ENCODE measurements at places on chromosomes 3 and 15.

- DNase-seq = no peak
Measured at GRCh38 chr3:45497963-45498362, 96.6 kb upstream of the LIMD1 start.

DNA sequence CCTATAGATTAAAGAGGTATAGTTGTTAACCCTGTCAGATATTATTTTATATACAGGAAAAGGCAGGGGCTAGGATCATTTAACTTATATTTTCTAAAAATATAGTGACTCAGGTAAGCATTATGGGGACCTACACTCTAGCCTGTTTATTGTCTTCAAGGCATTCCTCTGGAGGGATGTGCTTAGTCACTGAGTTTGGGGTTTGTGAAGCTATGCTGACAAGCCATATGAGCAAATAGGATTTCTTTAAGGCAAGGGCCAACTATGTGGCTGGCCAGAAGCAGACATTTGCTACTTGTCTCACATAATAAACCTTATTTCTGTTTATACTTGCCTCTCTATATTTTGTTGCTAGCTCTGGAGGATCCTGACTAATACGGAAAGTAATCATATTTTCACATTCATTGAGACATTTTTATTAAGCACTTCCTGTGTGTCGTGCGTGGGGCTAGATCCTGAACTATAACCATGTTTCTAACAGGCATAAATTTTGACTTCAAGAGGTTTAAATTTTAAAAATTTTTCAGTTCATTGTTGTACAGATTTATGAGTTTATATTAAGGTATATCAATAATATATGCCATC lies 153.4 kb downstream of the OTOL1 start:
- no peak for DNase-seq

GRCh38 chr15:73985101-73985873 lies 6.8 kb downstream of the STOML1 start:
- no peak for DNase-seq

- no peak for DNase-seq
Measured at GRCh38 chr3:58722561-58722960, 56.0 kb upstream of the FAM3D start.

DNA sequence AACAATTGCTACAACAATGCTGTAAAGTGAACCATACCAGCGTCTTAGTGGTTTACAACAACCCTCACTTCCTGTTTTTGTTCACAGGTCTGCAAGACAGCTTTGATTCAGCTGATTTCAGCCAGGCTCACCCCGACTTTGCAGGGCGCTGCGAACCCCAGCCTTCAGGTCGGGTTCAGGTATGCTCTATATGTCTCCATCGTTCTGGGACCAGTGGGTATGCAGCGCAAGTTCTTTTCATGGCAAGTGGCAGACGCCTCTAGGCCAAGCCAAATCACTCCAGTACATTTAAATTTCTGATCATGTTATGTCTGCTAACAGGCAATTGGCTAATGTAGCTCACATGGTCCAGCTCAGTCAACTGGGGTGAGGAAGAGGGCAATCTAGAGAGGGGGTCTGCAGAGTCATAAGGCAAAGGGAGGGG lies 52.4 kb upstream of the RGMA start:
- DNase-seq = no peak

DNA sequence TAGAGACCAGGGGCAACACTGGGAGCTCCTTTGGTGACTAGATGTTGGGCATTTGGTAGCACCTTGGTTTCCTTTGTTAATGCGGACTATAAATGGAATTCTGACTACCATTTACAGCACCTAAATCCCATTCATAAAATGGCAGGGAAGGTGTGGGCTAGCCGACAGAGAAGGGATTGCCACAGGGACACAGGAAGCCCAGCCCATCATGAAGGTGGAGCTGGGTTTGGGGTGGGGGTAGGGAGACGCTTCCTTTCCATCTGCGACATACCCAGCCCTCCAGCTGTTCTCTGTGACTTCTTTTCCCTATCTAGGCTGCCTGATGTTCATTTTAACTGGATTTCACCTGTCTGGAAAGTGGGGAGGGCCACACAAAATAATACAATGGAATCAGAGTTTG lies 21.0 kb downstream of the ABHD2 start:
- no peak for DNase-seq

- DNase-seq = no peak
Measured at GRCh38 chr3:60932643-60933042, 318.6 kb downstream of the FHIT start.

GRCh38 chr3:8278448-8278847 lies 223.2 kb upstream of the LMCD1 start:
- no peak for DNase-seq

- DNase-seq = no peak
Measured at GRCh38 chr15:40501487-40501886, 30.7 kb downstream of the CHST14 start.

- DNase-seq = no peak
Measured at GRCh38 chr3:159340877-159341500, 539.1 kb downstream of the MFSD1 start.

- DNase-seq = no peak
Measured at GRCh38 chr15:25803036-25803435, 60.1 kb downstream of the ATP10A start.

GRCh38 chr15:41848631-41849030 lies 10.0 kb downstream of the PLA2G4B start:
- DNase-seq = no peak

DNA sequence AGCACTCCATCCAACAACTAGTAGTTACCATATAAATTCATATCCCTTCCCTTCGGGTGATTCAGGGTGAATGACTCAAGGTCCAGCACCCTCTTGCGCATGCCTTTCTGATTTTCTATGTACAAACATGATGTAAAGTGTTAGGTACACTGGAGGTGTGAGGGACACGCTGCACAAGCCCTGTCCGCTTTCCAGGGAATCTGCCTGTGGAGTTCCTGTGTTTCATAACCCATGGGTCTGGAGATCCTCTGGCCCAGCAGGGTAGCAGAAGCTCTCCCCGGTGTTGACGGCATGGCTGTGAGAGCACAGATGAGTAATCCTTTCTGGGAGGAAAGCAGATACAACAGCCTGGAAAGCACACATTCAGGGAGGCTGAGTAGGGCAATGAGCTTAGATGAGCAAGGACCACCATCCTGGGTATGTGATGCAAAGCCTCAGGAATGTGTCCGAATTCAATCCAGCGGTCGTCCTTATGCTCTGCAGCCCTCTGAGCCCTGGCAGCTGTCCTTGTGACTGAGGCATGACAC lies 142.9 kb upstream of the TP63 start:
- no peak for DNase-seq

GRCh38 chr15:78065284-78065872 lies 12.1 kb downstream of the TBC1D2B start:
- DNase-seq = peak; percentile 75

- DNase-seq = no peak
Measured at GRCh38 chr15:94847325-94847724, 616.0 kb downstream of the MCTP2 start.

DNA sequence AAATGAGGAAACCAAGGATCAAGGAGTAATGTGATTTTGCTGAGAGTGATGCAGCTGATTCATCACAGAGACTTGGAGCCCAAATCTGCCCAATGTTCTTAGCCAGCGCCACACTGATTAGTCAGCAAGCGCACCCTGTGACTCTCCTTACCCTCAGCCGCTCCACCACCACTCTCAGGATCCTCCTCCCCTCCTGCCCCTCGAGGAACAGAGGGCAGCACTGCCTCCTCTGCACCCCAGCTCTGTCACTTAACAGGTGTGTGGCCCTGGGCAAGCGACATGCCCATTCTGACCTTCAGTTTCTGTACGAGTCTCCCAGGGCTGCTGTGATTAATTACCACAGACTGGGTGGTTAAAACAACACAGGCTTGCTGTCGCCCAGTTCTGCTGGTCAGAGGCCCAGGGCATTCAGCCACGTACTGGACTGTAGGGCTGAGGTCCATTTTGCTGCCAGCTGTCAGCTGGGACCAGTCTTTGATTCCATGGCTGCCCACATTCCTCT lies 36.1 kb upstream of the HRH1 start:
- no peak for DNase-seq

DNA sequence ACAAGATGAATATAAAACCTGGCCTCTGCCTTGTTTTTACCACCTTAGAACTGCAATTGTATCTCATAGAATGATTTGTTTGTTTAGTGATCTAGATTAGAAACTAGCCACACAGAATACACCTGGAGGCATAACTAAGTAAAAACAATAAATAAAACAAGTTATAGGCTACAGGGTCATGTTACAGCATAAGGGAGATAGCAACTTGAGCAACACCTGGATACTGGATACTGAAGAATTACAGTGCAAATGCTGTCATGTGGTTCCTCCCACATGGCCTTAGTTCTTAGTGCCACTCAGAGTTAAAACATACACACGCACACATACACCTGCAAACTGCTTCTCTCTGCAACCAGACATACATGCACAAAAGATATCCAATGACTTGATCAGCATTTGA lies 563.4 kb upstream of the DPPA4 start:
- DNase-seq = no peak

DNA sequence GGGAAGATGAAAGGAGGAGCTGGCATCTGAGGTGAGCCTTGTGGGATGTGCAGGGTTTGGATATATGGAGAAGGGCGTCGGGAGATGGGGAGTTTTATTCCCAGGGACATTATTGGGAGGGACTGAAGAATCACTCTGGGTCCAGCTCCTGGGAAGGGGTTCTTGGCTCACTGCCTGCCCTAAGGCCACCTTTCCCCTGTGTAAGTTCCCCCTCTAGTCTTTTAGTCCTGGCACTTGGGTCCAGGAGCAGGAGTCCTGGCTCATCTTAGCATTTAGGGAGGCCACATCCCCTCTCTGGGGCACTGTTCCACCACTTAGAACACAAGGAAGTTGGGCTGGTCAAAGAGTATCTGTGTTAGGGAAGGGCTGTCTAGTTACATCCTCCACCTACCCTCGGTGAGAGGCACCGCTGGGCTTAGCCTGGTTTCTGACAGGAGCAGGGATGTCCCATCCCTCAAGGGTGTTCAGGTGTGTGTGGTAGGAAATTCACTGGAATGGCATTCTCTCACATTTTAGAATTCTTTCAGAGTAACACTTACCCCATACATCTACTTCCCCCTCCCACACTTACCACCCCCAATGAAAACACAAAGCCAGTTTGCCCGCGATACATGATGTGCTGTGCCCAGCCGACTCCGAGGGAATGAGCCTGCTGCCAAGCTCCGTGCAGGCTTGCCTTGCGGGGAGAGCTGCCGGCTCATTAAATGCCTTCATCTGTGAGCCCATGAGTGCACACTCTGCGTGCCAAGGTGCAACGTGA lies 86.7 kb downstream of the FAM43A start:
- DNase-seq = no peak

Data from ureter (tissue), 1 donor.